ENCODE measurements at places on chromosomes 4 and X. TPM values are rescaled to one million over a fixed set of nuclear protein-coding genes. Genes with fewer than 3 reads are reported as not detected.
A peak's percentile ranks its signal among the peaks of the same experiment; 100 is the strongest.

The ZCCHC12 gene
- not detected for total RNA-seq

DNA sequence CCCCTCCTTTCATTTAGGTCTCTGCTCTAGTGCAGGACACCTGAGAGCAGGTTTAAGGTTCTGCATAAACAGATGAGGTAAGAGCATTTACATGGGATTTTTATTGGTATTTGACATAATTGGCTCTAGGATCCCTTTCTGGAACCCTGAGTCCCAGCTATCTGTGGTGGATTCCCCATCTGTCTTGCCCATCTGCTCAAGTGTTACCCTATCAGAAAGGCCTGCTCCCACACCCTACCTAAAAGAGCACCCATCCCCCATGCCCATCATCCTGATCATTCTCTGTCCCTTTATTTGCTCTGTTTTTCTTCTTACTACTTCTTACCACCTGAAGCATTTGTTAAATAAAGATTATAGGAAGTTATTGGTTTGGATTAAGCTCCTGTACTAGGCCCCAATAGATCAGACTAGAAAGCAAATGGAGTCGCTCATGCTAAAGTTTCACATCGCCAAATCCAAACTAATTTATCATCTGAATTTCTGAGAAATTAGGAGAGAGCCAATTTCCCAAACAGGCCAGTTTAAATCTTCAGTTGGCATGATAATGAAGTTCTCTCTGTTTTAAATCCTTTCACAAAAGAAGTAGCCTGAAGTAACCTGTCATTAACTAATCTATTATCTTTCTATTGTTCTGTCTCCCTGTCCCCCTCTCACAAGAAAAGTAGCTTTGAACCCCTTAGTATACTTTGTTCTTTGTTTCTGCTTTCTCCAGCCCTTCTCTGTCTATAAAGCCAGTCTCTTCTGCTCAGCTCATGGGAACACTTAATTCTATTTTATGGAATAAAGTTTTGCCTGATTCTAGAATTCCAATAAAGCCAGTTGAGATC is 178.6 kb downstream of the ZNF674 start:
- no peak for DNase-seq
- no peak overlapping the region for H3K4me3 ChIP-seq
- no peak overlapping the region for H3K27ac ChIP-seq

DNA sequence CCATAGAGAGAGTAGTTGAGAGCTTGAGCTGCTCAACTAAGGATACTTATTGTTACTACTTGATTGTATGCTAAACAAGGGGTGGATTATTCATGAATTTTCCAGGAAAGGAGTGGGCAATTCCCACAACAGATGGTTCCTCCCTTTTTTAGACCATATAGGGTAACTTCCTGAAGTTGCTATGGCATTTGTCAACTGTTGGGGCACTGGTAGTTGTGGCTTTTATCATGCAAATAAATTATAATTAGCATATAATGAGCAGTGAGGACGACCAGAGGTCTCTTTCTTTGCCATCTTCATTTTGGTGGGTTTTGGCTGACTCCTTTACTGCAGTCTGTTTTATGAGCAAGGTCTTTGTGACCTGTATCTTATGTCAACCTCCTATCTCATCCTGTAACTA is 1403.5 kb upstream of the PABPC4L start:
- no peak overlapping the region for H3K4me3 ChIP-seq
- H3K36me3 ChIP-seq: no peaks in the 10 kb centered on the region
- no peak for DNase-seq
- no peaks in the 10 kb centered on the region for H3K27me3 ChIP-seq
- no peaks in the 10 kb centered on the region for H3K4me1 ChIP-seq
- H3K27ac ChIP-seq: no peak overlapping the region

GRCh38 chr4:142463206-142463605 is 382.9 kb downstream of the INPP4B start:
- H3K4me3 ChIP-seq: no peak overlapping the region
- H3K36me3 ChIP-seq: peaks cover 4% of the 10 kb centered on the region
- DNase-seq: no peak
- peaks cover 5% of the 10 kb centered on the region for H3K4me1 ChIP-seq

DNA sequence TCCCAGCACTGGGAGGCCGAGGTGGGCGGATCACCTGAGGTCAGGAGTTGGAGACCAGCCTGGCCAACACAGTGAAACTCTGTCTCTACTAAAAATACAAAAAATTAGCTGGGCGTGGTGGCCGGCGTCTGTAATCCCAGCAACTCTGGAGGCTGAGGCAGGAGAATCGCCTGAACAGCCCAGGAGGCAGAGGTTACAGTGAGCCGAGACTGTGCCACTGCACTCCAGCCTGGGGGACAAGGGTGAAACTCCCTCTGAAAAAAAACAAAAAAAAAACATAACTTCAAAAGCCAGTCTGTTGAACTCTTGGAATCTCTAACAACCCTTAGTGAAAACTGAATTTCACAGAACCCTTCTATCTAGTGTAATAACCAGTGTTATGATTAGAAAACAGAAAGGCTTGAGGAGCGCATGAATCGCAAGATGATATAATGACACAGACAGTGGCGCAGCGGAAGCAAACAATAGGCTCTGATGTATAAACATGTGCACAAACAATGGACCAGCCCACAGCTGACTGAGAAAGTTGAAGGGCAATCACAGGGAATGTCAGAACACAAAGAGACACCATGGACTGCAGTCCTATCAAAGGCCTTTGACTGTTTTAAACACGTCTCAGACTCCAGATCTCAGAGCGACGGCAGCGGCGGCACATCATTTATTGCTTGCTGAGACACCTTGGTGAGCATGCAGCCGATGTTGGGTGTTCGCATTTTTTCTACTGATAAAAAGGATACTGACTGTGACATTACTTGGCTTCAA is 81.6 kb downstream of the NSUN7 start:
- H3K4me3 ChIP-seq: no peak overlapping the region
- H3K36me3 ChIP-seq: no peaks in the 10 kb centered on the region
- no peaks in the 10 kb centered on the region for H3K27me3 ChIP-seq
- no peaks in the 10 kb centered on the region for H3K4me1 ChIP-seq
- DNase-seq: no peak

GRCh38 chrX:53155512-53156206 is 61.7 kb downstream of the KANTR start:
- no peaks in the 10 kb centered on the region for H3K4me1 ChIP-seq
- H3K27me3 ChIP-seq: no peaks in the 10 kb centered on the region
- H3K27ac ChIP-seq: peak overlapping the region; percentile 46
- no peak for DNase-seq

GRCh38 chr4:69748173-69748572 is 12.2 kb downstream of the SULT1B1 start:
- peaks cover 9% of the 10 kb centered on the region for H3K36me3 ChIP-seq
- H3K27ac ChIP-seq: no peak overlapping the region
- H3K4me3 ChIP-seq: no peak overlapping the region
- no peaks in the 10 kb centered on the region for H3K4me1 ChIP-seq
- no peak for DNase-seq

The PCYT1B gene
- not detected for total RNA-seq

- H3K27ac ChIP-seq: no peak overlapping the region
Observed at GRCh38 chrX:143854006-143854405, 29.9 kb upstream of the UBE2NL start.

DNA sequence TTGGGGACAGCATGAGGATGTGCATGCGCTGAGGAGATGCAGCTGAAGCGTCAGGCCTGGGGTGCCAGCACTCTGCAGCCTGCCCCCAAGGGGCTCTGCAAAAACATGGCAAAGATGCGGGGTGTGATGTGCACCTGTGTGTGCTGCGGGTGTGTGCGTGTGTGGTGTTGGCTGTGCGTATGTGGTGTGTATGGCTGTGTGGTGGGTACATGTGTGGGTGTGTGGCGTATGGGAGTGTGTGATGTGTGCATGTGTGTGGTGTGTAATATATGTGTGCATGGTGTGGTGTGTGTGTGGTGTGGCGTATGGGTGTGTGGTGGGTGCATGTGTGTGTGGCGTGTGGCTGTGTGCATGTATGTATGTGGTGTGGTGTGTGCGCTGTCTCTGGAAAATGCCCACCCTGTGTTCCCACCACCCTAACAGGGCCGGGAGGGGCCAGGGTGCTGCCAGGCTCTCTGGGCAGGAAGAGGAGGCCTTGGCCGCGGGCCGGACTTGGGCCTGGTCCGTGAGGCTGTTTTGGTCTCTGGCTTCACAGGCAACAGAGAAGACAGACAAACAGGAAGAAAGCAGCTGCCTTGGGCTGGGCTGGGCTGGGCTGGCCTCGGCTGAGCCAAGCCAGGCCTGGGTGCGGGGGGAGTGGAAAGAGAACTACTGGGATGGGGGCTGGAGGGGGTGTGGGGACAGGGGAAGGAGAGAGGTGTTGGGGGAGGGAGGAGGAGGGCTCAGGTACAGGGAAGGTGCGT is 1.1 kb upstream of the AVPR2 start:
- peaks cover 2% of the 10 kb centered on the region for H3K27me3 ChIP-seq
- DNase-seq: no peak
- peaks cover 31% of the 10 kb centered on the region for H3K4me1 ChIP-seq
- H3K36me3 ChIP-seq: peaks cover 3% of the 10 kb centered on the region
- H3K27ac ChIP-seq: peak overlapping the region; percentile 77
- H3K4me3 ChIP-seq: peak overlapping the region; percentile 37

The MYOZ2 gene
- not detected for total RNA-seq

The TCEAL9 gene
- not detected for total RNA-seq

GRCh38 chr4:141711211-141711610 is 74.8 kb downstream of the IL15 start:
- no peaks in the 10 kb centered on the region for H3K36me3 ChIP-seq
- no peaks in the 10 kb centered on the region for H3K4me1 ChIP-seq
- no peak for DNase-seq
- no peak overlapping the region for H3K27ac ChIP-seq
- H3K27me3 ChIP-seq: no peaks in the 10 kb centered on the region

DNA sequence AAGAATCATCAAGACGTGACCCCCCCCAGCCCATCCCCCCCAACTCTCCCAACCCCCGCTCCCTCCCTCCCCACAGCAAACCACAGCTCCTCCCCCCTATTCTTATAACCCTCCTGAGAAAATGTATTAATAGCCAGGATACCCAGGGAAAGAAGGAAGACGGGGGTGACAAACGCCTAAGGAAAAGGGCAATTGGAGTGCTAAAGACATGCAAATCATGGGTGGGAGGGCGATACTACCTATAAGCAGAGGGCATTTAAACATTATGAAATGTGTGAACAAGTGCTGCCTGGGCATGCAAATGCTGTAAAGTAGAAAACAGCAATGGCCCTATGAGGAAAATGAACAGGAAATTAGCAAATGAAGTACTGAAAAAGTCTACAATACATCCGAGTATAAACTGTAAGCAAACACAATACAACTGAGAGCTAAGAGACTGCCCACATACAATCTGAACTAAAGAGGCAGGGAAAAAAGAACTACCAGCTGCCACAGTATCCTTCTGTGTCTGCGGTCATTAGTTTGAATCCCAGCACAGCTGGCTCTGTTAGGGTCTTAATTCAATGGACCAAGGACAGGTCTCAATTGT is 2.4 kb downstream of the CXXC4 start:
- peaks cover 67% of the 10 kb centered on the region for H3K27me3 ChIP-seq
- no peak overlapping the region for H3K4me3 ChIP-seq
- no peak overlapping the region for H3K27ac ChIP-seq
- H3K36me3 ChIP-seq: no peaks in the 10 kb centered on the region

- peaks cover 3% of the 10 kb centered on the region for H3K4me1 ChIP-seq
- H3K36me3 ChIP-seq: no peaks in the 10 kb centered on the region
- H3K4me3 ChIP-seq: no peak overlapping the region
Observed at GRCh38 chr4:69689599-69689998, 36.6 kb upstream of the UGT2A1 start.

- H3K36me3 ChIP-seq: no peaks in the 10 kb centered on the region
- H3K4me1 ChIP-seq: peaks cover 11% of the 10 kb centered on the region
- H3K4me3 ChIP-seq: no peak overlapping the region
- H3K27me3 ChIP-seq: peaks cover 46% of the 10 kb centered on the region
- DNase-seq: no peak
Observed at GRCh38 chr4:15898902-15899301, 39.6 kb downstream of the FGFBP1 start.

DNA sequence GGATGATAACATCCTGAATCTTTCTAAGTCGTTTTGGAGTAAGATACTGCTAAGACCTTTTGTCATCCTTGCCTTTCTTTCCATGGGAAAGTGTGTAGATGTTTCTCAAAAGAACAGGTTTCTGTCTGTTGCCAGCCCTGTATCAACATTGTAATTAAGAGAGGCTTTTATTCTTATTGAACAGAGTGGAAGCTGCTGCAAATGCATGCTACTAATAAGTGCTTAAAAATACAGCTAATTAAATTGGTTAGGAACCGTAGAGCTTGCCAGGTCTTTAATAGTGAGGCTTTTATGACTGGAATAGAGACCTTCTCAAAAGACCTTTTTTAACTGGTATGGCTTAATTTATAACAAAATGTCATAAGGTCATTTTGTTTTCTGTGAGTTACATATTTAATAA is 34.4 kb downstream of the INTU start:
- no peak overlapping the region for H3K27ac ChIP-seq
- peaks cover 3% of the 10 kb centered on the region for H3K27me3 ChIP-seq
- DNase-seq: no peak
- H3K4me3 ChIP-seq: no peak overlapping the region

- peaks cover 2% of the 10 kb centered on the region for H3K27me3 ChIP-seq
- no peaks in the 10 kb centered on the region for H3K4me1 ChIP-seq
- DNase-seq: no peak
- no peak overlapping the region for H3K4me3 ChIP-seq
Observed at GRCh38 chr4:25013756-25014661, 16.7 kb downstream of the LGI2 start.

The STS gene
- total RNA-seq: 1.5 TPM

DNA sequence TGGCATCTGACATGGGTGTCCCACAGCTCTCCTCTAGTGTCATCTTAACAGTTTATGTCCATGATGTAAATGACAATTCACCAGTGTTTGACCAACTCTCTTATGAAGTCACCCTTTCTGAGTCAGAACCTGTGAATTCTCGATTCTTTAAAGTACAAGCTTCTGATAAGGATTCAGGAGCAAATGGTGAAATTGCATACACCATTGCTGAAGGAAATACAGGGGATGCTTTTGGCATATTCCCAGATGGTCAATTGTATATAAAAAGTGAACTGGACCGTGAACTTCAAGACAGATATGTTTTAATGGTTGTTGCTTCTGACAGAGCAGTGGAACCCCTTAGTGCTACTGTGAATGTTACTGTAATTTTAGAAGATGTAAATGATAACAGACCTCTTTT is 4.6 kb downstream of the FAT4 start:
- no peak for DNase-seq
- H3K4me3 ChIP-seq: no peak overlapping the region
- peaks cover 3% of the 10 kb centered on the region for H3K36me3 ChIP-seq
- peaks cover 19% of the 10 kb centered on the region for H3K4me1 ChIP-seq
- H3K27ac ChIP-seq: no peak overlapping the region
- peaks cover 41% of the 10 kb centered on the region for H3K27me3 ChIP-seq

- H3K4me3 ChIP-seq: no peak overlapping the region
- no peak for DNase-seq
- no peak overlapping the region for H3K27ac ChIP-seq
- no peaks in the 10 kb centered on the region for H3K4me1 ChIP-seq
- no peaks in the 10 kb centered on the region for H3K36me3 ChIP-seq
Observed at GRCh38 chr4:79920163-79920853, 152.7 kb downstream of the ANTXR2 start.

DNA sequence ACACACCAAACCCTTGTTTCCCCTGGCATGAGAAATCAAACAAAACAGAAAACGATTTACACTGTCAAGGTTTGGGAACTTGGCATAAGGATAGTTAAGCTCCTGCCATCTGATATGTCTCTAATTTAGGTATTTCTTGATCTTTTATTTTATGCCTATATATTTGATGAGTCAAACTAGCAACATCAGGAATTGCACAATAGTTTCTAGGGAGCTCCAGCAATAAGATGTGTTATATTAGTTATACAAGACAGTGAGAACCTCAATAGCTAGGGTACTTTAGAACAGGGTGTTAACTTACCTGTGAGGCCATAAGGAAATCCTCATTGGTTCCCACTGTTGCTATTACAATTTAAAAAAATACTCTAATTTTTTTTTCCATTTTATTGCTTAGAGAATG is 474.2 kb downstream of the GBA3 start:
- no peak overlapping the region for H3K4me3 ChIP-seq
- DNase-seq: no peak
- no peaks in the 10 kb centered on the region for H3K4me1 ChIP-seq
- no peak overlapping the region for H3K27ac ChIP-seq
